Aorta (tissue), 5 donors: ENCODE measurements at places on chromosomes 3 and 15. TPM values are rescaled to one million over a fixed set of nuclear protein-coding genes. Genes with fewer than 3 reads are reported as not detected.

GRCh38 chr3:139534992-139535879 lies 4.3 kb downstream of the RBP1 start:
- no peaks in the 10 kb centered on the region for H3K27me3 ChIP-seq
- DNase-seq: peak; percentile 81
- peak overlapping the region; percentile 65 for H3K27ac ChIP-seq
- H3K4me3 ChIP-seq: no peak overlapping the region

DNA sequence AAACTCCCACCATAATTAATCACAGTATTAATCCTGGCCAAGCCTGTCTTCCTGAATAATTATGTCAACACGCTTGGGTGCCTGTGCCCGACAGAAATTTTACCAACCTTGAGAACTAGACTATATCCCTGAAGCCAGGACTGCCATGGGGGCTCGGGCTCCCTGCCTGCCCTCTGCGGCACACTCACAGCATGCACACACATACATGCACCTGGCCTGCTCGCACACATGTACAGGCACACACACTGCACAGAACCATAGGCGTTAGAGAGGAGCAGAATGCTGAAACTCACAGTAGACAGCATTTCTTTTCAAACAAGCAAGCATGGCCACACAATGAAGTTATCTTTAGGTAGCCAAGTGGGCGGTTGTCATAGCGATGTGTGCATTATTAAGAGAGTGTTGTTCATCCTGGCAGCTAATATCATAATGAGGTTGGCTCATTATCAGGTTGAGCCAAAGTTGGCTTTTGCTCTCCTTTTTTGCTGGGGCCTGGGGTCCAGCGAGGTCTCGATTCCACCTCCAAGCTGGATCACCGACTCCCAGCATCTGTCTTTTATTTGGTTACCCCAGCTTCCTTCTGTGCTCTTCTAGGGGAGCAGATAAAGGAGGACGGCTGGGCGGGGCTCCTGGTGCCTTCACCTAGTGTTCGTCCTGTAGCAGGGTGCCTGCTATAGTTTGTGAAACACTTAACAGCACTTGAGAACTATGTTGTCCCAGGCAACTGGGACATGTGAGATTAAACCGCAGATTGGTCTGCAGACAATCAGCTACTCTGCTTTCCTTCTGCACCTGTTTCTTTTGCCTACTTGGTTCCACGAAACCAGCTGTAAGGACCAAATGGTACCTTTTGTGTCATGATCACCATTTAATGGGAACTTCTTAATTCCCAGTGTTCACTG lies 91.4 kb downstream of the ZNF621 start:
- no peak overlapping the region for H3K4me3 ChIP-seq
- H3K36me3 ChIP-seq: no peaks in the 10 kb centered on the region

GRCh38 chr3:52450489-52451236 lies 3.2 kb downstream of the TNNC1 start:
- H3K4me3 ChIP-seq: no peak overlapping the region
- H3K27ac ChIP-seq: no peak overlapping the region
- H3K27me3 ChIP-seq: no peaks in the 10 kb centered on the region
- no peak for DNase-seq

DNA sequence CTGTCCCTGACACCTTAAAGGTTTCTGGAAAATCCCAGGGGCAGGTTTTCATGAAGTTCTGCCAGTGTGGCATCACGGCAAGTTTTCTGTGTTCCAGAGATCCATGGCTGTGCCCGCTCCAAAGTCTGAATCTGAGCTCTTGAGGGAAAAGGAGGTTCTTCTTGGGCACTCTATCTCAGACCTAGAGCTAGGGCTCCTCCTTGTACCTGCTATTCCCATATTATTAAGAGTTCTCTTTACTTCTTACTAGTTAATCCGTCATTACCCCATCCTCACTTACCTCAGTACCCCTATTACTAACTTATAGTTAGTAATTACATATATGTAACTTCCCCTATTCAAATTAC lies 5.9 kb upstream of the TRA2B start:
- no peak for DNase-seq
- no peaks in the 10 kb centered on the region for H3K27me3 ChIP-seq
- H3K27ac ChIP-seq: peak overlapping the region; percentile 79
- H3K4me3 ChIP-seq: no peak overlapping the region

GRCh38 chr3:157573780-157574378 lies 70.7 kb upstream of the VEPH1 start:
- H3K4me3 ChIP-seq: no peak overlapping the region
- H3K27ac ChIP-seq: no peak overlapping the region
- no peaks in the 10 kb centered on the region for H3K36me3 ChIP-seq

GRCh38 chr3:151866711-151867410 lies 6.6 kb upstream of the SUCNR1 start:
- H3K27me3 ChIP-seq: no peaks in the 10 kb centered on the region
- H3K4me1 ChIP-seq: no peaks in the 10 kb centered on the region
- H3K27ac ChIP-seq: no peak overlapping the region

DNA sequence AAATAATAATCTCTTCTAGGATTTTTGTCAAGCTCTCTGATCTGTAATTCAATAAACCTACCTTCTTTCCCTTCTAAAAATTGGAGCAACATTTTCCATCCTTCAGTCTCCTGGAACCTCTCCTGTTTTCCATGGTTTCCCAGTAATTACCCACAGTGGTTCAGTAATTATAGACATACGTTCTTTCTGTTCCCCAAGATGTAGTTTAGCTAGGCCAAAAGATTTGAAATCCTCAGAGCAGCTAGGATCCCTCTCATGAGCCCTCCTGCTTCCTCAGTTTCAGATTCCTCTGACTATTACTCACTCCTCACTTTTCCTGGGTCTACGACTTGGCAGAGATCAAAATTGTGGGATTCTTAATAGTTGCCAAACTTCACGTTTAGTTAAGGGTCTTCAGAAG lies 76.9 kb upstream of the IGSF10 start:
- H3K4me3 ChIP-seq: no peak overlapping the region
- DNase-seq: no peak
- H3K4me1 ChIP-seq: peaks cover 4% of the 10 kb centered on the region
- no peaks in the 10 kb centered on the region for H3K27me3 ChIP-seq

GRCh38 chr15:81966631-81967030 lies 79.2 kb downstream of the MEX3B start:
- no peaks in the 10 kb centered on the region for H3K27me3 ChIP-seq
- no peak overlapping the region for H3K4me3 ChIP-seq
- no peaks in the 10 kb centered on the region for H3K36me3 ChIP-seq
- DNase-seq: no peak
- no peak overlapping the region for H3K27ac ChIP-seq

DNA sequence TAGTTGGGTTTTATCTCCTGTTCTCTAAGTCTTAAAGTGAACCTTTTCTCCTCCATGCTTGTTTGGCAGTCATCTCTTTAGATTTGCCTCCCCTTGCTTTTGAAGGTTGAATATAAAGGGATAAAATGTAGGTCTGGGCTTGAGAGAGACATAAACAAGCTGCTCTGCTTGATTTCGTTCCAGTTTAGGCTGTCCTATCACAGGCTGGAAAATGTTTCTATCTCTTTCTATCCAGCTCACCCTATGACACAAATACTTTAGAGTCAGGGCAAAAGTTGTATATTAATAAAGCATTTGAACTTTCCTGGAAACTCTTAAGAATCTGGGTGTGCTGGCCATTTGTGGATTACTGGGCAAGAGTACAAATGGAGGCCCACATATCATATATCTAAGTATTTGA lies 29.5 kb upstream of the ZBBX start:
- H3K36me3 ChIP-seq: no peaks in the 10 kb centered on the region
- no peak for DNase-seq
- H3K4me3 ChIP-seq: no peak overlapping the region
- no peaks in the 10 kb centered on the region for H3K27me3 ChIP-seq
- H3K27ac ChIP-seq: no peak overlapping the region

DNA sequence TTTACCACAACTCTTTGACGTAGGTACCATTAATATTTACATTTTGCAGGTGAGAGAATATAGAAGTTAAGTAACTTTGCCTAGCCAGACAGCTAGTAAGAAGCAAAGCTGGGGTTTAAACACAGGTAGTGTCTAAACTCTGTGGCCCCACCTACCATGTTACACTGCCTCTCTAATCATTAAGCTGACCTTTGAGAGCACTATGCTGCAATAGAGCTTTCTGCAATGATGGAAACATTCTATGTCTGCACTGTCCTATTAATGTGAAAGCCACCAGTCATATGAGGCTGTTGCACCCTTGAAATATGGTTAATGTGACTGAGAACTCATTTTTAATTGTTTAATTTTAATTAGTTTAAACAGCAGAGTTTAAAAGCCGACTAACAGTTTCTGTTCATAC lies 6.3 kb upstream of the RARB start:
- H3K4me3 ChIP-seq: no peak overlapping the region
- no peaks in the 10 kb centered on the region for H3K4me1 ChIP-seq
- DNase-seq: no peak
- H3K27me3 ChIP-seq: no peaks in the 10 kb centered on the region
- no peaks in the 10 kb centered on the region for H3K36me3 ChIP-seq

DNA sequence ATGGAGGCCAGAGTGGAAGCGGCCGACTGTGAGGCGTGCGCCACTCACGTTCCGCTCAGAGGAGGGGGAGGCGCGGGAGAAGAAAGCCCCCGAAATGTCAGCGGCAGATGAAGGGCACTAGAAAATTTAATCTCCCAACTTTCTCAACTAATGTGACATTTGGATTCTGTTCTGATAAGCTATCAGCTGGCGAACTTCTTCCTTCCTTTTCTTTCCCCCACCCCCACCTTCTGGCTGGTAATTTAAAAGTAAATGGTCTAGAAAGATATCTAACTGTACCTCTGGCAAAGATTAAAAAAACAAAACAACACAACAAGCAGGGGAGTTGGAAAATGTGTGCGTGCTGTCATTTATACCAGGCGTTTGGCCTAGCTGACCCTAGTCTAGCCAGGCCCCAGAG lies 26.4 kb upstream of the TMEM115 start:
- no peak overlapping the region for H3K27ac ChIP-seq
- H3K4me1 ChIP-seq: no peaks in the 10 kb centered on the region
- H3K27me3 ChIP-seq: no peaks in the 10 kb centered on the region
- no peaks in the 10 kb centered on the region for H3K36me3 ChIP-seq
- no peak overlapping the region for H3K4me3 ChIP-seq

GRCh38 chr15:66682865-66683264 lies 19.2 kb upstream of the SMAD6 start:
- H3K36me3 ChIP-seq: no peaks in the 10 kb centered on the region
- H3K4me3 ChIP-seq: no peak overlapping the region
- H3K27me3 ChIP-seq: no peaks in the 10 kb centered on the region
- no peak for DNase-seq

GRCh38 chr3:133899311-133899710 lies 3.6 kb upstream of the RAB6B start:
- H3K4me1 ChIP-seq: no peaks in the 10 kb centered on the region
- H3K36me3 ChIP-seq: no peaks in the 10 kb centered on the region
- DNase-seq: no peak
- no peak overlapping the region for H3K4me3 ChIP-seq
- no peaks in the 10 kb centered on the region for H3K27me3 ChIP-seq
- no peak overlapping the region for H3K27ac ChIP-seq

DNA sequence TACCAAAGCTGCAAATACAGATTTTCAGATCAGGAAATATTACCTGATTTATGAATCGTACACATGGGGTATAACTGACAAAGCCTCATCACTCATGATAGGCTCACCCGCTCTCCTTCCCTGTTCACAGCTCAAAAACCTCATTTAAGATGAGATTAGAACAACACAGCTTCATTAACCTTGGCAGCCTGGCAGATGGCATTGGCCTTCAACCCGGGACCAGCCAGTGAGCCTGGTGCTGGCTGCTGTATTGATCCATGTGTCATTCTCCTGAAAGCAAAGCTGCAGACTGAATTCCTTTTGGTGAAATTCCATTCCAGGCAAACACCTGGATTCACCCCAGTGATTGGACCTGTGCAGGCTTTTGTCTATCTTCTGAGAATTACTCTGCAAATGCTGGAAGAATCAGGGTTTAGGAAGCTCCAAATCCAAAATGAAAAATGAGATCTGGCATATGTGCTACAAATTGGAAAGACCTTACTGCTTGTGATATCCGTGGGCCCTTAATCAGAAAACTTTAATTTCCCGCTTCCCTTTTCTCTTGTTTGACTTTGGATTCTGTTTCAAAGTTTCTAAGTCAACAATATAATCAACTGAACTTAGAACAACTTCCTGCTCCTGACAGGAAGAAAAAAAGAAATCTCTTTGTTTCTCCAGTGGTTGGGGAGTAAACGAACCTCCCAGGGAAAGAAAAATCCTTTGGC lies 189.1 kb upstream of the KBTBD8 start:
- no peak overlapping the region for H3K27ac ChIP-seq
- no peak for DNase-seq
- H3K4me3 ChIP-seq: no peak overlapping the region
- no peaks in the 10 kb centered on the region for H3K27me3 ChIP-seq
- H3K36me3 ChIP-seq: no peaks in the 10 kb centered on the region
- H3K4me1 ChIP-seq: no peaks in the 10 kb centered on the region

DNA sequence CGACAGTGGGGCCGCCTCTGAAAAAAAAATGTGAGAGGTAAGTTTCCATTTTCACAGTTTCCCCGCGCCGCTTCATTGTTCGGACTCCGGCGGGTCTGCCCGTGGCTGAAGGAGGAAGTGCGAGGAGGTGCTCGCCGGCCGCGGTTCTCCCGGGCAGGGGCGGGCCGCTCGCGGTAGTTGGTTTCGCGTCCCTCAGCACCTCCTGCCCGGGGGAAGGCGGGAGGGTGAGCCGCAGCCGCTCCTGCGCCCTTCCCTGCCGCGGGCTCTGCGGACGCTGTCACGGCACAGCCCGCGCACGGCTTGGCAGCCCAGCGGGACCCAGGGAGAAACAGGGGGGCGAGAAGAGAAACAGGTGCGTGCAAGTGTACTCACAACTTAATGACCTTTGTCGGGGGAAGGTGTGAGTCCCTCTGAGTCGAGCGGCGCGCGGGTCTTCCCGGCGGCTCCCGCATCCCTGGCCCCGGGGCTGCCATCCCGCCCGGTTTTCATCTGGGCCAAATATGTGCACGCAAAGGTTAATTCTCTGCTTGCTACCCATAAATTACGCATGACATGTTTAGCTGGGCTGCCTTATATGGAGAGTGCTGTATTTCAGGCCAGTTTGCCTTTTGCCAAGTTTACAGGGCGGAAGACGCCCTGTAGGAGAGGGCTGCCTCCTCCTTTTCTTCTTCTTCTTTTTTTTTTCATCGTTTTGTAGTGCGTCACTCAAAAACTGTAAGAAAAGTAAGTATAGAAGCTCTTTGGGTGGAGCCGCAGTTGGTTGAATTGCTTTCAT lies 514 bp downstream of the MBNL1 start:
- H3K4me3 ChIP-seq: peak overlapping the region; percentile 86
- H3K4me1 ChIP-seq: peaks cover 1% of the 10 kb centered on the region
- peak; percentile 90 for DNase-seq
- H3K36me3 ChIP-seq: no peaks in the 10 kb centered on the region
- H3K27ac ChIP-seq: peak overlapping the region; percentile 89

The APEH gene
- total RNA-seq: 53.6 TPM

The GLCE gene
- total RNA-seq: 15.0 TPM

The LNP1 gene
- 2.8 TPM for total RNA-seq

The SLC9A9 gene
- total RNA-seq: 45.8 TPM

The PIGX gene
- 13.6 TPM for total RNA-seq

The CCDC9B gene
- total RNA-seq: 66.6 TPM

The PLSCR5 gene
- total RNA-seq: not detected

The SPATA12 gene
- total RNA-seq: not detected

The PTH1R gene
- 6.7 TPM for total RNA-seq

The IL17RB gene
- 0.52 TPM for total RNA-seq
